Psoas muscle (tissue), 8 donors: ENCODE measurements at places on chromosomes 11 and 22.

- H3K36me3 ChIP-seq = no peaks in the 10 kb centered on the region
- H3K27me3 ChIP-seq = no peaks in the 10 kb centered on the region
- DNase-seq = no peak
- no peak overlapping the region for H3K27ac ChIP-seq
- H3K4me3 ChIP-seq = no peak overlapping the region
Measured at GRCh38 chr11:129458756-129459535, 83.3 kb downstream of the BARX2 start.

- no peaks in the 10 kb centered on the region for H3K4me1 ChIP-seq
- H3K27me3 ChIP-seq = peaks cover 24% of the 10 kb centered on the region
- no peak overlapping the region for H3K4me3 ChIP-seq
- no peak overlapping the region for H3K27ac ChIP-seq
- no peak for DNase-seq
Measured at GRCh38 chr11:120001178-120002090, 136.5 kb downstream of the TRIM29 start.

GRCh38 chr22:47071807-47072641, 309.6 kb downstream of the TBC1D22A start:
- H3K27ac ChIP-seq = no peak overlapping the region
- H3K4me1 ChIP-seq = no peaks in the 10 kb centered on the region
- H3K27me3 ChIP-seq = no peaks in the 10 kb centered on the region
- no peak overlapping the region for H3K4me3 ChIP-seq
- DNase-seq = no peak

DNA sequence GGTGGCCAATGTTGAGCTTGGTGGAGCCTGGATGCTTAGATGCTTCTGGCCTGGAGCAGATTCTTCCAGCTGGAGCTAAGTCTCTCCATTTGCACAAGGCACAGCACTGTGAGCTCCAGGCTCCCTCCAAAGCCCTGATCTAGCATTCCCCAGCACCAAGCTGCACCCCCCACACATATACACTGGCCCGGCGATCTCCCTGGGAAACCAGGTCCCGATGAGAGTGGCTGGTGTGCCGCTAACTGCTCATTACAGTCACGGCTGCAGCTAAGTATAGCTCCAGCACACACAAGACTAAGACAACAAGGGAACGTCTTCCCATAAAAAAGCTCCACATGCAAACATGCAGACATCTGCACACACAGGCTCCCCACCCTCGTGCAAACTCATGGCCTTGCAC, 17.6 kb downstream of the KCNC1 start:
- no peak overlapping the region for H3K27ac ChIP-seq
- no peak for DNase-seq

- no peak overlapping the region for H3K27ac ChIP-seq
- no peak overlapping the region for H3K4me3 ChIP-seq
- no peak for DNase-seq
- H3K27me3 ChIP-seq = no peaks in the 10 kb centered on the region
- H3K36me3 ChIP-seq = no peaks in the 10 kb centered on the region
Measured at GRCh38 chr11:106457727-106458126, 380.3 kb downstream of the AASDHPPT start.
